ENCODE measurements at places on chromosomes 12 and 14. TPM values are rescaled to one million over a fixed set of nuclear protein-coding genes. Genes with fewer than 3 reads are reported as not detected.

DNA sequence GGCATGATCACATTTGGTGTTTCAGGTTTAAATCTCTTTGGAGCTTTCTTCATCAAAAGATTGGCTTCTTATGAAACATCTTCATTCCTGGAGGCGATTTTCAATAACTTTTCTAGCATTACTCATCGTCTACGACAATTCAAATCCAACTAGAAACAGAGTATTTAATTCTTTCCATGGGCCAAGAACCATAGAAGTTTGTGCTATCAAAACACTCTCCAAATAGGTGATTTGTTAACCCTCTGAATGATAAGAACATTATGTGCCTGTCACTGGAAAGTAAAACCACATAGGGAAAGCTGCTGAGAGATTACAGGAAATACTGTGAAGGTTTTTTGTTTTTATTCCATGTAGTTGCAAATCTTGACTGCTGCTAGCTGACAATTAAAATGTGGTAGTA lies 6.9 kb upstream of the DCN start:
- DNase-seq = no peak
- H3K27me3 ChIP-seq = peaks cover 7% of the 10 kb centered on the region
- no peak overlapping the region for H3K4me3 ChIP-seq
- H3K4me1 ChIP-seq = no peaks in the 10 kb centered on the region
- no peak overlapping the region for H3K27ac ChIP-seq

- no peak overlapping the region for H3K4me3 ChIP-seq
Observed at GRCh38 chr14:105069871-105070759, 4.9 kb upstream of the GPR132 start.

GRCh38 chr14:29028973-29029582 lies 262.5 kb downstream of the FOXG1 start:
- no peak overlapping the region for H3K27ac ChIP-seq
- H3K4me1 ChIP-seq = no peaks in the 10 kb centered on the region
- no peaks in the 10 kb centered on the region for H3K27me3 ChIP-seq
- DNase-seq = no peak
- H3K36me3 ChIP-seq = no peaks in the 10 kb centered on the region

- H3K4me1 ChIP-seq = no peaks in the 10 kb centered on the region
- DNase-seq = no peak
- no peaks in the 10 kb centered on the region for H3K27me3 ChIP-seq
- no peak overlapping the region for H3K27ac ChIP-seq
Observed at GRCh38 chr12:25497021-25497420, 56.1 kb downstream of the LMNTD1 start.

DNA sequence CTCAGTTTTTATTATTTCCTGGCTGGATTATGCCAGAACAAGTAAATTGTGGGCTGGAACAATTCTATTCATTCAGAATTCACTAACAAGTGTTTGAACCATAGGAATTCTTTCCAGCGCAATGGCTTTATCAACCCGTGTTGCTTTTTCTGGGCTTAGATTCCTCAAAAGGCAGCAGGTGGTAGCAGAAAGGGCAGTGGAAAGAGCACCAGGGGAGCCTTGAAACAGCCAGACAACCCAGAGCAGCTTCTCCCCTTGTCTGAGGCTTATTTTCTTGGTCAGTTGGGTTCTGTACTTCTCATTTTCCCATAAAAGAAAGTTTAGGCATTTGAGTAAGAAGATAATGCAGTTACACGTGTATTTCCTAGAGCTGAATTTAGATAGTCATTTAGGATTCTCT lies 130.7 kb downstream of the OTOGL start:
- H3K27me3 ChIP-seq = peaks cover 12% of the 10 kb centered on the region
- H3K36me3 ChIP-seq = no peaks in the 10 kb centered on the region
- no peak overlapping the region for H3K4me3 ChIP-seq
- no peak overlapping the region for H3K27ac ChIP-seq
- DNase-seq = no peak

- H3K4me3 ChIP-seq = no peak overlapping the region
- no peak for DNase-seq
- H3K27me3 ChIP-seq = no peaks in the 10 kb centered on the region
- H3K36me3 ChIP-seq = no peaks in the 10 kb centered on the region
- peak overlapping the region; percentile 42 for H3K27ac ChIP-seq
- H3K4me1 ChIP-seq = peaks cover 41% of the 10 kb centered on the region
Observed at GRCh38 chr12:96044017-96044942, 8.9 kb upstream of the LTA4H start.

DNA sequence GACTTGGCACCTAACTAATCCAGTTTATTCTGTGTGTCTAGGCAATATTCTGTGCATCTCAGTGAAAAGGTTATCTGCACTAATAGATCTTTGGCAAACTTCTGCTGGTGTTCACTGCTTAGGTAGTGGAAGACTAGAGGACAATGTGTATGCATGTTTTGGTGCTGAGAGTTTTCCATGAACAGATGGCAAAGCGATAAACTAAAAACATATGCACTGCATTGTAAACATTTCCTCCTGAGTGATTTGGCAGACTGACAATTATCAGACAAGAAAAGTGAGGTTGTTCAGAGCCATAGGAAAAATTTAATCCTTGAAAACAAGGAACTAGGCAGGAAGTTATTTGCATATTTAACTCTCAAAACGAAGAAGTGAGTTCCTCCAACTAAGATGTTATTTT lies 400.4 kb downstream of the ATP23 start:
- H3K27me3 ChIP-seq = peaks cover 23% of the 10 kb centered on the region
- H3K27ac ChIP-seq = no peak overlapping the region
- no peak overlapping the region for H3K4me3 ChIP-seq
- H3K4me1 ChIP-seq = no peaks in the 10 kb centered on the region

DNA sequence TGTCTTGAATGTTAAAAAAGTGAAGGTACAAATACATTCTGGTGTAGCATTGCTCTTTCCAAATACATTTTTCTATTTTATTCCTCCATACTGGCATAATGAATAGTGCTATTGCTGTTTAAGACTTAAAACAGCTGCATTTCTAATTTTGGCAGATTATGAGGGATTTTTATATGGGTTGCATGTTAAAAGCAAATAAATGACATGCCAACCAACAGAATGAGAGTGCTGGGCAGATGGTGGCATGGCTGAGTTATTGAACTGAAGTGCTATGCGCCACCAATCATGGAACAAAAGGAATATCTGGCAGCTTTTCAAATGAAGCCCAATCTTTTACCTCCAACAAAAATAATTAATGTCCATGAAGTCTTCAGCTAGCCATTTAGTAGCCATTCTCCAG lies 215.0 kb downstream of the PRKD1 start:
- H3K4me1 ChIP-seq = no peaks in the 10 kb centered on the region
- H3K4me3 ChIP-seq = no peak overlapping the region
- no peaks in the 10 kb centered on the region for H3K36me3 ChIP-seq
- no peak for DNase-seq
- H3K27me3 ChIP-seq = peaks cover 3% of the 10 kb centered on the region
- H3K27ac ChIP-seq = no peak overlapping the region

GRCh38 chr14:21768116-21768874 lies 94.7 kb upstream of the OR4E1 start:
- peak; percentile 13 for DNase-seq
- peak overlapping the region; percentile 66 for H3K4me3 ChIP-seq
- no peaks in the 10 kb centered on the region for H3K36me3 ChIP-seq

- H3K4me1 ChIP-seq = no peaks in the 10 kb centered on the region
- no peak overlapping the region for H3K27ac ChIP-seq
- DNase-seq = no peak
- no peaks in the 10 kb centered on the region for H3K36me3 ChIP-seq
- H3K4me3 ChIP-seq = no peak overlapping the region
Observed at GRCh38 chr12:42725809-42726208, 136.3 kb upstream of the PRICKLE1 start.

GRCh38 chr12:42761601-42762350 lies 172.2 kb upstream of the PRICKLE1 start:
- no peaks in the 10 kb centered on the region for H3K27me3 ChIP-seq
- no peak for DNase-seq
- no peak overlapping the region for H3K4me3 ChIP-seq
- H3K27ac ChIP-seq = no peak overlapping the region
- H3K36me3 ChIP-seq = no peaks in the 10 kb centered on the region

DNA sequence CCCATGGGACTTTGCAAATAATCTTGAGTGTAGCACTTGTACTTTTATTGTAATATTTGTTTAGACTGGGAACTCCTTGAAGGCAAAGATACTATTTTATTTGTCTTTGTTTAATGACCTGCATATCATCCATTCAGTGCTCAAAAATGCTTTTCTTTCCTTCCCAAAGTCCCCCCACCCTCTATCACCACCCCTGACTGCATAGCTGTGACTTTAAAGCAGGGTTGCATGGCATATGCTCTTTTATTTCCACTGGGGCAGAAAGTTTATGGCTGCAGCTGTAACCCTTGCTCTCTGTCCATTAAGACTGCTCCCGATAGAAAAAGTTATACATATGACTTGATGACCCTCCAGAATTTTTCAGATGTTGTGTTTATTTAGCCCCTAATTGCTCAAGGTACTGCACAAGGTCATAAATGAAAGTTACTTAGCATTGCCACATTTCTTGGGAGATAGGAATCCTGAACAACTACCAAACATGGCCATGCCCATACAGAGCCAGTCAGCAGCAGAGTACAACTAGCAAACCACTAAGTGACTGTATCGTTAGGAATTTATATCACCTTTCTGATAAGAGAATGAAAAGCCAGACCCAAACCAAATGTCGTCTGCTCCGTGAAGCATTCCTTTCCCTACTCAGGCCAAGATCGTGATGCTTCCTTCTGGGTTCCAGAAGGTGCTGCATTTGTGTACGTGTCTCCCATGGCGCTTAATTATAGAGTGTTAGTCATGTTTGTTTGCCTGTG lies 114.3 kb downstream of the DIP2B start:
- no peaks in the 10 kb centered on the region for H3K27me3 ChIP-seq
- no peak overlapping the region for H3K4me3 ChIP-seq
- DNase-seq = no peak

DNA sequence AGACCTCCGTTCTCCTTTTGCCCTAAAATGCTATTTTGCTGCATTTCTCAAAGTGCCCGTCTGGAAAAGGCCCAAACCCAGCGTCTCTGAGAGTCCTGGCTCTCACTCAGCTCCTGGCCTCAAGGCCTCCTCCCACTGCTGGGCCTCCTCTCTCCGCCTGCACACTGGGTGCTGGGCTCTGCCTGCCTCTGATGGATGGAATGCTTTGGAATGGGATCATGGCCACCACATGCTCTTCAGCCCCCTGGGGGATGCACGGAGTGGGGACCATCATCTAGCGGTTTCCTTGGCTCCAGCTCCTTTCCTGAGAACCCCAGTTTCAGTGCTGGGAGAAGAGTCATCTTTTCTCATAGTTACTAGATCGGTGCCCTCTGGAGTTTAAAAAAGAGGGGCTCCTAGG lies 65.2 kb downstream of the KDM2B start:
- DNase-seq = no peak
- H3K27ac ChIP-seq = peak overlapping the region; percentile 59
- peaks cover 7% of the 10 kb centered on the region for H3K36me3 ChIP-seq

- no peak overlapping the region for H3K27ac ChIP-seq
- H3K4me1 ChIP-seq = peaks cover 22% of the 10 kb centered on the region
- DNase-seq = no peak
Observed at GRCh38 chr14:92254786-92255185, 68.2 kb upstream of the SLC24A4 start.

DNA sequence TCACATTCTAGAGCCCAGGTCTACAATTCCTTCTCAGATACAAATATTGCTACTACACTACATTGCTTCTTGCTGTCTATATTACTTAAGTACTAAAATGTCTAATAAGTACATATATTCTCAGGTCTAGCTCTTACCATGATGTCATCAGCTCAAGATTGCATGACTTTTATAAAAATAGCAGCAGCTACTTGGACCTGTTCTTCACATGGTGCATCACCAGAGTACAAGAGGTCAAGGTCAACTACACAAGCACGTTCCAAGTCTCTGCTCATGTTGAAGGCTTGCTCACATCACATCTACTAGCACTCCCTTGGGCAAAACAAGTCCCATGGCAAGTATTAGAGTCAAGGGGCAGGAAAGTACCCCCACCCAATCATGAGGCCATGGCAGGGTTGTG lies 465.6 kb downstream of the MED13L start:
- H3K27me3 ChIP-seq = peaks cover 10% of the 10 kb centered on the region
- no peak for DNase-seq
- H3K27ac ChIP-seq = no peak overlapping the region
- H3K36me3 ChIP-seq = no peaks in the 10 kb centered on the region

- peaks cover 2% of the 10 kb centered on the region for H3K4me1 ChIP-seq
- no peaks in the 10 kb centered on the region for H3K27me3 ChIP-seq
- H3K4me3 ChIP-seq = no peak overlapping the region
- no peak for DNase-seq
- H3K27ac ChIP-seq = no peak overlapping the region
Observed at GRCh38 chr12:50390316-50390741, 6.1 kb downstream of the FAM186A start.

DNA sequence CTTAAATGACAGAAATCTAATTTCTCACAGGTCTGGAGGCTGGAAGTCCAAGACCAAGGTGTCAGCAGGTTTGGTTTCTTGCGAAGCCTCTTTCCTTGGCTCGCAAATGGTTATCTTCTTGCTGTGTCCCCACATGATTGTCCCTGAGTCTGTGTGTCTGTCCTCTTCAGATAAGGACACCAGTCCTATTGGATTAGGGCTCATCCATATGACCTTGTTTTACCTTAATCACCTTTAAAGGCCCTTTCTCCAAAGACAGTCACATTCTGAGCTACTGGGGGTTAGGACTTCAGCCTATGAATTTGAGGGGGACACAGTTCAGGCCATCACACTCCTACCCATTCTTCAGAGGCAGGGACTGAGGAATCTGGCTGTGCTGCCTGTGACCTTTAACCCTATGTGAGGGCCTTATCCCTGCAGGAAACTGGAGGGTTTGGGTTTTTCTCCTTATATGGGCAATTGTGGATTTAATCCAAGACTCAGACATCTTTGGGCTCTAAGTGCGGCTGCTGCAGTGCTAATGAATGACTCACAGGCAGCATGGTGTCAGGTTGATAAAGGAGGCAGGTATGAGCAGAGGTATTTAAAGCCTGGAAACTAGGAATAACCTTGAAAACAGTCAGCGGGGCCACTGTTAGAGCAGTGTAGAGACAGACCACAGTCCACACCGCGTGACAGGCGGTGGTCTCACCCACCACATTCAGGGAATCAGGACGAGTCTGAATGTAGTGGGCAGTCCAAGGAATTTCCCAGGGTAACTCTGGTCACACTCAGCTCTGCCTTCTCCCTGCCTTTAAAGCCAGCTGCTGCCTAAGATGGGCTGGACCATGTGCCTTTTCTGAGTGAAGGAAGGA lies 10.2 kb downstream of the TPCN1 start:
- peaks cover 57% of the 10 kb centered on the region for H3K36me3 ChIP-seq
- peaks cover 43% of the 10 kb centered on the region for H3K4me1 ChIP-seq
- no peak overlapping the region for H3K27ac ChIP-seq
- H3K4me3 ChIP-seq = no peak overlapping the region
- DNase-seq = no peak

- H3K27me3 ChIP-seq = no peaks in the 10 kb centered on the region
- peak overlapping the region; percentile 88 for H3K27ac ChIP-seq
- peaks cover 48% of the 10 kb centered on the region for H3K4me1 ChIP-seq
- H3K36me3 ChIP-seq = peaks cover 37% of the 10 kb centered on the region
- no peak for DNase-seq
- no peak overlapping the region for H3K4me3 ChIP-seq
Observed at GRCh38 chr12:92912052-92912451, 17.0 kb downstream of the EEA1 start.

The TSPAN9 gene
- 0.31 TPM for total RNA-seq

The GSG1 gene
- not detected for total RNA-seq

The TMBIM6 gene
- 410 TPM for total RNA-seq

The GMFB gene
- 45.4 TPM for total RNA-seq

The KLRC3 gene
- 1.1 TPM for total RNA-seq

The FLRT2 gene
- total RNA-seq = not detected

The LGR5 gene
- total RNA-seq = not detected

The ALX1 gene
- not detected for total RNA-seq

The RNASE3 gene
- not detected for total RNA-seq

The NPFF gene
- total RNA-seq = not detected

The NRXN3 gene
- not detected for total RNA-seq

The IL22 gene
- 0.31 TPM for total RNA-seq

Measured in activated naive CD8-positive, alpha-beta T cell treated with anti-CD3 and anti-CD28 coated beads for 36 hours (primary cell).